ENCODE measurements at places on chromosomes 1 and 21.

DNA sequence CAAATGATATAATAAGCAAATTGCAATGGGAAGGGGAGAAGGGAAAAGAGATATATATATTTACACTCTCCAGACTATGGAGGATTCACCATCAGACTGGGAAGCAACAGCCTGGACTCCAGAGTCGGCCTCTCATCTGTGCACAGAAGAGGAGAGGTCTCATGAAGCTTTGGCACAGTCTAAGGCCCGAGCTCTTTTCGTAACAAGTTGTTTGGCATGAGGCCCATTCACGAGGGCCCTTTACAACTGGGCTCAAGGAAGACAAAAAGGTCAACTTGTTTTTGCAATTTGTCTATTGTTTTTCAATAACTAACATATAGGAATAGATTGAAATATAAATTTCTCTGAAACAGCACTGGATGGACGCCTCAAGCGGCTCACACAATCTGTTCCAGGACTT lies 66.7 kb upstream of the AJAP1 start:
- DNase-seq = no peak
- no peak overlapping the region for H3K4me3 ChIP-seq
- peaks cover 35% of the 10 kb centered on the region for H3K27me3 ChIP-seq
- H3K36me3 ChIP-seq = no peaks in the 10 kb centered on the region
- no peaks in the 10 kb centered on the region for H3K4me1 ChIP-seq

- no peak overlapping the region for H3K4me3 ChIP-seq
- no peaks in the 10 kb centered on the region for H3K27me3 ChIP-seq
- H3K36me3 ChIP-seq = peaks cover 8% of the 10 kb centered on the region
- DNase-seq = no peak
Observed at GRCh38 chr1:70156529-70157120, 48.8 kb downstream of the LRRC40 start.

GRCh38 chr1:196324345-196324744 lies 283.9 kb downstream of the KCNT2 start:
- H3K27ac ChIP-seq = no peak overlapping the region
- H3K27me3 ChIP-seq = no peaks in the 10 kb centered on the region
- no peaks in the 10 kb centered on the region for H3K36me3 ChIP-seq
- H3K4me1 ChIP-seq = no peaks in the 10 kb centered on the region
- no peak overlapping the region for H3K4me3 ChIP-seq
- no peak for DNase-seq

DNA sequence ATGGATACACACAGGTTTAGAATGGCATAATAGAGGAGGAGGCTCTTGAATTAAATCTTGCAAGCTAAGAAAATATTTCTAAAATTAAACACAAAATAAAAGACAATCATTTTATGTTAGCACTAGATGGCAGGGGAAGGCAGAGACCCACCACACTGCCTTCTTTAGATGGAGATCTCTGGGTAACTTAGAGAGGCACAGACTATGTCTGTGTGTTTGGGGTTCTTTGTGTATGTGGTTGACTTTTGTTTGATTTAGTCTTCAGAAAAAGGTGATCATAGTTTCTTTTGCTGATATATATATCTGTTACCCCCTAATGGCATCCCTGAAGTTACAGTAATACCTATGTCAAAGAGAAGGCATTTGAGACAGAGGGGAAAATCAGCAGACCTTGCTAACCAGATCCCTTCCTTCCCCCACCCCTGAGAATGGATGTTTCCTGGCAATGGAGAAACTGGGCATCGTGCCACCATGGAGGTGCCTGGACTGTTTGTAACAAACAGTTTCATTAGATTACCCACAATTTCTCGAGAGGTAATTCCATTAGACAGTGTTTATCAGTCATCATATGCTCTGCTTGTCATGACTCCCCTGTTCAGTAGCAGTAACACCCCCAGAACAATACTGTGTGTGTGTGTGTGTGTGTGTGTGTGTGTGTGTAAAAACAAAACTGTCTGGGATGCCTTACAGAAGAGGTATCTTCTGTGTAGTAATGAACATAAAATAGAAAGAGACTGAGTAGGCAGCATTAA lies 228.3 kb upstream of the DEPDC1 start:
- DNase-seq = no peak
- no peaks in the 10 kb centered on the region for H3K4me1 ChIP-seq
- H3K27me3 ChIP-seq = no peaks in the 10 kb centered on the region

DNA sequence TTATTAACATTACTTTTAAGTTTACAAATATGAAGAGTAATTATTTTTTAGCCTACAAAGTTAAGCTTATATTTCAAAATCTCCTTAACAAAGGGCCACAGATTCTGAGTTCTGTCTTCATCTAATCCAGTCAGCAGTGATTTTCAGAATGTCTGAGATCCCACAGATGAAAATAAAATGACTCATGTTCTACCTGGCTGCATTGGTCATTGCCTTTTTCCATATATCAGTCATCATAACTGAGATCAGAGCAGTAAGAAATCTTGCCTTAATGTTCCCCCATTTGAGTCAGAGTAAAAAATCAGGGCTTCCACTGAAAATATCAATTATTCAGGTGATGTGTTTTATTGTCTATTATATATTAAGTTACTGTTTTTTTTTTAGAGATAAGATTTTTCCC lies 416.1 kb downstream of the MRPL39 start:
- no peaks in the 10 kb centered on the region for H3K36me3 ChIP-seq
- no peaks in the 10 kb centered on the region for H3K4me1 ChIP-seq
- H3K4me3 ChIP-seq = no peak overlapping the region
- H3K27ac ChIP-seq = no peak overlapping the region
- H3K27me3 ChIP-seq = no peaks in the 10 kb centered on the region

DNA sequence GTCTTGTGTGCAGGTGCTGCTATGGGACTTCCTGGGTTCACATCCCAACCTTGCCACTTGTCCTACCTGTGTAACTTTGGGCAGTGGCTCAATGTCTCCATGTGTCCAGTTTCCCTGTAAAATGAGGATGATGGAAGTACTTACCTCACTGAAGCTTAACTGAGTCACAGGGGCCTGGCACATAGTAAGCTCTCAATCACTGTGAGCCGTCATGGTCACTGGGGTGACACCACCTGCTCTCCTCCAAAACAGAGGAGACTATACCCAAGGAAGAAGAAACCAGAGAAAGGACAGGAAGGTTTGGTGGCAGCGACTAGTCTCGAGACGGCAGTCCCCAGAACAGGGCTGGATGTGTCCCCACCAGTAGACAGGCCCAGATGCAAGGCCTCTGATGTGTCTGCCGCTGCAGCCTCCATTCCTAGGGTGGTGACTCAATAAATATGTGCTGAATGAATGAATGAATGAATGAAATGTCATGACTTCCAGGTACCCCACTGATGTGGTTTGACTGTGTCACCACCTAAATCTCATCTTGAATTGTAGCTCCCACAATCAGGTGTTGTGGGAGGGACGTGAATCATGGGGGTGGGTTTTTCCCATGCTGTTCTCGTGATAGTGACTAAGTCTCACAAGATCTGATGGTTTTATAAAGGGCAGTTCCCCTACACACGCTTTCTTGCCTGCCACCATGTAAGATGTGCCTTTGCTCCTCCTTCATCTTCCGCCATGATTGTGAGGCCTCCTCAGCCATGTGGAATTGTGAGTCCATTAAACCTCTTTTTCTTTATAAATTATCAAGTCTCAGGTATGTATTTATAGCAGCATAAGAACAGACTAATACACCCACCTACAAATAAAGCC lies 13.0 kb upstream of the LRP8 start:
- no peaks in the 10 kb centered on the region for H3K4me1 ChIP-seq
- no peaks in the 10 kb centered on the region for H3K36me3 ChIP-seq
- no peak overlapping the region for H3K4me3 ChIP-seq
- no peaks in the 10 kb centered on the region for H3K27me3 ChIP-seq

DNA sequence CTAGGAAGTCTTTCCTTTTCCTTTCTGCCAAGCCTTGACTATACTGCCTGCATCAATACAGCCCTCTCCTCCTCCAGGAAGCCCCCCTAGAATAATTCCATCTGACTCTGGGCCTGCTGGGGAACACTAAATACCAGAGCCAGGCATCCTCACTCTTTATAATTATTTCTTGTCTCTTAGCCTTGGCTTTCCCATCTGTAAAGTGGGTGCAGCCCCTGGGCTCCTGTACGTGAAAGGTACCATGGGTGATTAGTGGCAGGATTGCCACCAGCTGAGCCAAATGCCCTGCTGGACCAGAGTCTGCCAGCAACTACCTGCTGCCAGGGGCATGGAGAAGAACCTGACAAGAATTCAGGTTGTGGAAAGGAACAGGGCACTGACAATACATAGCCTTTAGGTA lies 58.7 kb downstream of the LGR6 start:
- H3K36me3 ChIP-seq = peaks cover 8% of the 10 kb centered on the region
- peaks cover 11% of the 10 kb centered on the region for H3K4me1 ChIP-seq
- no peak overlapping the region for H3K27ac ChIP-seq
- DNase-seq = peak; percentile 13

DNA sequence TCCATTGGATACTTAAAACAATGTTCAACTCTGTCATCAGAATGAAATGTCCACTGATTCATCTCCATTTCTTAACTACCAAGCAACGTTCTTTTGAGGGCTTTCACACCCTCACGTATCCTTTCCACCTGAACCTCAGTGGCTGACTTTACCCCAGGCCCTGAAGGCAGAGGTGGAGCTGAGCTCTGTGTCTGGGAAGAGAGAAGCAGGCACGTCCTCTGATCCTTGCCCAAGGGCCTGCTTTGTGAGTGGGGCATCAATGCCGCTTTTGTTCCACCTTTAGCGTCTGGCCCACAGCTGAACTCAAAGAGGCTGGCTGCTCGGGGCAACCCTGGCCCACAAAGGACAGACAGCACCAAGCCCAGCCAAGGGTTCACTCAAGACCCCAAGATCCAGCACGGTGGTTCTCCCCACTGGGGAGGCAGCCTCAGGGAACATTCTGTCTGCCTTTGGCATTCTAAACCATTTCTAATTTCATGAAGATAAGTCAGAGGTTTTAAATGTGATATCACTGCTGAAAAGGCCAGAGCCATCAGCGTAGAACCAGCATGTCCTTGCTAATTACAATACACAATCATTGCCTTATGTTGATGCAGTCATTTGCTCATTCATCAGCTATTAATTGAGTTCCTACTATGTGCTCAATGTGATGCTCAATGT lies 126.0 kb upstream of the UBE2U start:
- no peak overlapping the region for H3K4me3 ChIP-seq
- H3K27ac ChIP-seq = no peak overlapping the region
- H3K36me3 ChIP-seq = no peaks in the 10 kb centered on the region
- H3K27me3 ChIP-seq = no peaks in the 10 kb centered on the region

DNA sequence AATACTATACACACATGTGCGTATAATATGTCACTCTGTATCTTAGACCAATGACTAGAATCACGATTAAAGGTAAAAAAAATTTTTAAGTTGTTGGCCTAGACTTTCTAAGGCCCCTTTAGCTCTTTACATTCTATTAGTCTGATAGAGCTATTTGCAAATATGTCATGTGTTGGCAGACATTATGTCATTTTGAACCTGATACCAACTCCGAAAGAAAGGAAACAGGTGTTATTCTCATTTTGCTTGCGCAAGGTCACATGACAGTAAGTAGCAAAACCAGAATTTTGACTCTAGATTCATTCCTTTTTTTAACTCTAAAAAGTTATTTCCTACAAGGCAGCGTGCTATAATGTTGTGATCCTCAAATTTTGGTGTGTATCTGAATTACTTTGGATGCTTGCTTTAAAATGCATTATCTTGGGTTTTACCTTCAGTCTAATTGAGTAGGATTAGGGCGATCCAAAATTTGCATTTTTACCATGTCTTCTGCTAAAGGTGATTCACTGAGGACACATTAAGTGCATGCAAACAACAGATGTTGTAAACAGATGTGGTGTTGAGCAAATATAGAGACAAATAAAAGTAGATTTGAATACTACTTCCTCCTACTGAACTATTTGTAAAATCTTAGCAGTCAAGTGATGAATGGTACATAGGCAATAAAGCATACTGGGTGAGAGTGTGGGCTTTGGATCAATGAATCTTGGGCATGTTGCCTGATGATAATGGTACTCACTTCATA lies 63.5 kb upstream of the KIAA1614 start:
- H3K4me1 ChIP-seq = no peaks in the 10 kb centered on the region
- H3K4me3 ChIP-seq = no peak overlapping the region
- no peaks in the 10 kb centered on the region for H3K27me3 ChIP-seq
- no peaks in the 10 kb centered on the region for H3K36me3 ChIP-seq

DNA sequence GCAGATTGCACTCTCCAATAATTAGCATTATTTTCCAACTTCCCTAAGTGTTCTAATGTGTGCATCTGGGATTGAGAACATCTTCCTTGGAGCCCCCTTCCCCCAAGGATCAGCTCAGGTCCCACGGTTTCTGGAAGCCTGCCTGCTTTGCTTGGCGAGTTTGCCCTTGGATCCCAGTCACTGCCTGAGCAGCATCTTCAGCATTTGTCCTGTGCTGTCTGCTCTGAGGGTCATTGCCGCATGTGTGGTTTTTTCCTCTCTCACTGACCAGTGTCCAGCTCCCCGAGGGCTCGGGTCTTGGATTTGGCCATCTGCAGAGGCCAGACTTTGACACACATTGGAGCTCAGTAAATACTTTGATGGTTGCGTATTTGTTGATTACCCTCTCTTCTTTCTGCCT lies 18.1 kb downstream of the VANGL2 start:
- DNase-seq = no peak
- H3K27ac ChIP-seq = no peak overlapping the region
- H3K4me3 ChIP-seq = no peak overlapping the region
- no peaks in the 10 kb centered on the region for H3K4me1 ChIP-seq
- H3K27me3 ChIP-seq = no peaks in the 10 kb centered on the region

DNA sequence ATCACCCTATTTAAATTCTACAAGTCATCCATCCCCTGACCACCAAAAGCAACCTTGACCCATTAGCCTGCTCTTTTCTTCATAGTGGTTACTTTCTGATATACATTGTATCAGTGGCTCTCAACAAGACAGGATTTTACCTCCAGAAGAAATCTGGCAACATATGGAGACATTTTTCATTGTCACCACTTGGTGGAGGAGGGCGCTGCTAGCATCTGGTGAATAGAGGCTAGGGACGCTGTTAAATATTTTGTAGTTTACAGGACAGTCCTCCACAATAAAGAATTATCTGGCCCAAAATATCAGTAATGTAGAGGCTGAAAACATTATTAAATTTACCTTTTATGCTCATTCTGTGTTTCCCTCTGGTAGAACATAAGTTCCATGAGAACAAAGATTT lies 6.1 kb downstream of the HSPA13 start:
- H3K4me1 ChIP-seq = peaks cover 11% of the 10 kb centered on the region
- H3K27me3 ChIP-seq = no peaks in the 10 kb centered on the region
- H3K27ac ChIP-seq = no peak overlapping the region
- peaks cover 47% of the 10 kb centered on the region for H3K36me3 ChIP-seq

DNA sequence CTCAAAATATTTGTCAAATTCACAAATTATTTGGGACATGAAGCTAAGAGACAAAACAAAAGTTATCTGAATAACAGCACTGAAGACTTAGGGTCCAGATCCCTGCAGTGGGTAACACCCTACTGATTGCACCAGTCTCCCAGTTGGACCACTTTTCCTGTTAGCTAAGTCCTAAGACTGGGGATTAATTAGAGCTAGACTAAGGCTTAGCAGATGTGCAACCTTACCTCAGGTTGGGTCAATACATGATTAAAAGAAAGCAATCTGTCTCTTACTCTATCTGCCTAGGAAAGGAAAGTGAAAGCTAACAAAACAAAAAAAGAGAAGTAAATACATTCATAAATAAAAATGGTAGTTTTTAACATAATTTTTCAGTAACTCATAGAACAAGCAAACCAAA lies 737.2 kb upstream of the CHRM3 start:
- H3K36me3 ChIP-seq = no peaks in the 10 kb centered on the region
- peaks cover 24% of the 10 kb centered on the region for H3K4me1 ChIP-seq
- DNase-seq = no peak
- no peak overlapping the region for H3K4me3 ChIP-seq

Measured in tibial artery (tissue), 4 donors.